Neural crest cell (in vitro differentiated cells): ENCODE measurements at places on chromosomes 16 and 17.

- no peak for DNase-seq
These were observed 321.4 kb downstream of the FOXL1 start for GRCh38 chr16:86899757-86900156.

GRCh38 chr16:74695450-74696422, 4.9 kb downstream of the MLKL start:
- DNase-seq: peak; percentile 59

- DNase-seq: no peak
These were observed 12.8 kb downstream of the DDX19A start for GRCh38 chr16:70359552-70359951.

- no peak for DNase-seq
These were observed 75.0 kb downstream of the TMEM132E start for GRCh38 chr17:34654276-34654880.

- no peak for DNase-seq
These were observed 196.1 kb downstream of the NTN1 start for GRCh38 chr17:9217151-9218056.

DNA sequence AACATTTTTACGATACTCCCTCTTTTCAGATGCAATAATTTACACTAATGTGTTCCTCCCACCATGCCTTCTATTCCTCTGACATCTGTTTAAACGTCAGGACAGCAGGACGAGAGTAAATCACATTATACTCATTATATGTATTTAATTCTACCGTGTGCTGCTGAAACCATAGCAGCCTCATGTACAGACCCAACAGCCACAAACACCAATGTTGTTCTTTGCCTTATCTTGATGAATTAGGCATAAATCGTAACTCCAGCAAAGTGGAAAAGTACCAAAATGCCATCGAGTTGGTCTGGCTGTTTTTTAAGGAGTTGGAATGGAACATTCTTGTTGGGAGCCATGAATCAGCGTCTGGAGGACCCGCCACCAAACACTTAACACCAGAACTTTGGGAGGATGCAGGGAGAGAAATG, 82.9 kb upstream of the FOXF1 start:
- DNase-seq: no peak

GRCh38 chr16:24093049-24093448, 163.1 kb upstream of the CACNG3 start:
- no peak for DNase-seq

GRCh38 chr17:66963521-66963908, 992 bp upstream of the CACNG4 start:
- DNase-seq: no peak

GRCh38 chr16:66437391-66437945, 10.4 kb downstream of the BEAN1 start:
- DNase-seq: no peak

DNA sequence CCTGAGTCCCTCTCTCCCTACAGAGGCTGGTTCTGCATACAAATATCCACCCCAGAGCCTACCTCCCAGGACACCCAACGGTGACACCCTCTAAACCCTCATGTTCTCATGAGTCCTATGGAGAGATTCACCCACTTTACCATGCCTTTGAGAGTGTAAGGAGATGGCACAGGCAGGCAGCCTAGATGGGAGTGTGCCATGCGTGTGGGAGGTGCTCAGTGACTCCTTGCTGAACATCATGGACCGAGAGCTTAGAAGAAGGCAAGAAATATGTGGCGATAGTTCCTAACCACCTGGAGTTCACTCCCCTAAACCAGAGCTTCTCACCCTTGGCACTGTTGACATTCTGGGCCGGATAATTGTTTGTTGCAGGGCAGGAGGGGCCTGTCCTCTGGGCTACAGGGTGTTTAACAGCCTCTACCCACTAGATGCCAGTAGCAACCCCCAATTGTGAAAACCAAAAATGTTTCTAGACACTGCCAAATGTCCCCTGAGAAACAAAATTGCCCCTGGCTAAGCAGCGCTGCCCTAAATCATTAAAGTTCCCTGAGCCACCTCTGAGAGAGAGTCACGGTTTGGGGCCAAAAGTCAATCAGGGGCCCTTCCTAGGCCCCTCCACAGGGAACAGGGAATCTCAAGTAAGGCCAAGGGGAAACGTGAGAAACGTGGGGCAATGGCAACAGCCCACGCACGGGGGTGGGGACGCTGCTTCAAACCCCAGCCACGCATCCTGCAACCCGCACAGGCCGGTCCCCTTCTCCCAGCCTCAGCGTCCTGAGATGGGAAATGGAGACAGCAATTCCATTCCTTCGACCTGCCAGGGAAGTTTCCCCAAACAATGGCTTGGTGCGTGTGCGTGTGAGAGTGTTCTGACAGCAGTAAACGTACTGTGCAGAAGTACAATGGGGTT, 66.8 kb downstream of the C16orf78 start:
- no peak for DNase-seq

- no peak for DNase-seq
These were observed 365.4 kb upstream of the CDH11 start for GRCh38 chr16:65487231-65487630.

DNA sequence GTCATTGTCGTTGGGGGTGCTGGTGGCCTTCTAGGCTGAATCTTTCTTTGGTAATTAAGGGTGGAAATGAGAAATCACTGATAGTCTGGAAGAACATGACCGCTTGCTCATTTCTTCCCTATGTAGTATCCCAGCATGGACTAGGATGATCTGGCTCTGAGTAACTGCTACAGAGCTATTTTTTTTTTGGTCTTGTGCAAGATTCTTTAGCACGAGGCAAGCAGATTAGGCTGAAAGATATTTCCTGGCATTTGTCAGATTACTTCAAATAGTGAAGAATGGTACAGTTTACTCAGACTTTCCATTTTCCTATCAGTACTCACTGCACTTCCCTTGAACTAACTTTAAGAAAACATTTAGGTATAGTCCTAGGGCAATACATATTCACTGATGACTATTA, 89.0 kb downstream of the SYCE1L start:
- DNase-seq: no peak

DNA sequence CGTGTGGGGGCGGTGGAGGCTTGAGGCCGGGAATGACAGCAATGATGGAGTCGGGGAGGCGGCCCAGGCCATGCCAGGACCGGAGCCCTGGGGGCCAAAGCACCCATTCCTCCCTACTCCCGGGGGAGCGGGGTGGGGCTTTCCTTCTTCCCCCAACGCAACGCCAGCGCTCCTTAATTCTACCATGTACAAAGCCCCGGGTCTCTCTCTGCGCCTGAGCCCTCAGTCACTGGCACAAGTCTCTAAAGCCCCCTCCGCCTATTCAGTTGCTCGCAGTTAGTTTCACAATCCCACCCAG, 245 bp upstream of the RNF227 start:
- no peak for DNase-seq

- no peak for DNase-seq
These were observed 4.6 kb upstream of the STAT3 start for GRCh38 chr17:42392692-42393415.

- no peak for DNase-seq
These were observed 1.6 kb upstream of the GAST start for GRCh38 chr17:41710472-41711090.

DNA sequence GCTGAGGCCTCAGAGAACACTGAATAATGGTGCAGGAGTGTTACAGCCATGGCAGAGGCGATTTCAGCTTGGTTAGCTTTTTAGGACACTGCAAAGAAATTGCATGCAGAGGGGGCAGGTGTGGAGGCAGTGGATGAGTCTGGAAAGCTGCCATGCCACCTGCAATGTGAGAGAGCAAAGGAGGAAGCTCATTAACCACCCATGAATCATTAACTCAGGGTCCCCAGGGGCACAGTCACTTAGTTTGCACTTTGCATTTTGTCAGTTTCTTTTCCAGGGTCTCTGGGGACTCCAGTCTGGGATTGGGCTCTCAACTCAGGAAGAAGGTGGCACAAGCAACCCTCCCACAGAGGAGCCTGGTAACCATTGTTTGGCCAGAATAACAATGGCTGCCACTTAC, 132.9 kb downstream of the USP31 start:
- no peak for DNase-seq

DNA sequence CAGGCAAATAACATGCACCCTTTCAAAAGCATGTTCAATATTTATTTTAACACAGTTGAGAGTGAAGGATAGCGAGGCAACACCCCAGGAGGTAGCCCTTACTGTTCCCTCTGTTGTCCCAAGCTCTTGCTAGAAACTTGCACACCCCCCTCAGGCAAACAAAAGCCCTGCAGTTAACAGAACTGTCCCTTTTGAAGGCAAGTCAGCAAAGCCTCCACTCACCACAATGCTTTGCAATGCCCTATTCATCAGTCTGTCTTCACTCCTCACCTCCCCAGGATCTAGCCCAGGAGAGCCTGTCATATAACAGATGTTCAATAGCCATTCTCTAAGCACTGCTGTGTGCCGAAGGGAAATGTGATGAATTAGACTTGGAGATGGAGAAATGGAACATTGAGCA, 3.5 kb upstream of the CNEP1R1 start:
- peak; percentile 8 for DNase-seq

DNA sequence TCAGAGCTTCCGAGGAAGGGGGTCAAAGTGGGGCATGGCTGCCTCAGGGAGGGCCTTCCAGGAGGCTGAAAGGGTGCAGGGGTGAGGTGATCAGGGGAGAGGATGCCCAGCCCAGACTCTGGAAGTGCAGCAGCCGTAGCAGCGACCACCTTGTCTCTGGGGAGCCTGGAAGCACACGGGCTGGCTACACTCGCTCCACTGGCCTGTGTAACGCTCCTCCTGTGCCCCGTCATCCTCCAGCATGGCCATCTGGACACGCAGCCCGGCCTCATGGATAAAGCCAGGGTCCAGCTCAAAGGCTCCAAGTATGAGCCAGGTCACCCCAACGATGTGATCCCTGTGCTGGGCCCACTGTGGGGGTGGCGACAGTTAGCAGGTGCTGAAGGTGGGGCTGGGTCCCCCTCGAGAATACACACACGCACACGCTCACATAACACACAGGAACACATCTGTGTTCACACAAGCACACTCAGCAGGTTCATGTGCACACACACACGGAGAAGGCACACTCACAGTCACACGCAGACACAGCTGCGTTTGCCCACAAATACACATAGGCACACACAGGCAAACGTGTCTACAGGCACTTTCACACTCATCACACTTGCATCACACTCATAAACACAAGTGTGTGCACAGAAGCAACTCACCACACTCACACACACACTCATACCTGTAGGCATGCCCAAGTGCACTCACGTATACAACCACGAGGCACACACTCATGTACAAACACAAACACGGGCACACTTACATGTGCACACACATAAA, 19.3 kb downstream of the POLR3K start:
- no peak for DNase-seq

DNA sequence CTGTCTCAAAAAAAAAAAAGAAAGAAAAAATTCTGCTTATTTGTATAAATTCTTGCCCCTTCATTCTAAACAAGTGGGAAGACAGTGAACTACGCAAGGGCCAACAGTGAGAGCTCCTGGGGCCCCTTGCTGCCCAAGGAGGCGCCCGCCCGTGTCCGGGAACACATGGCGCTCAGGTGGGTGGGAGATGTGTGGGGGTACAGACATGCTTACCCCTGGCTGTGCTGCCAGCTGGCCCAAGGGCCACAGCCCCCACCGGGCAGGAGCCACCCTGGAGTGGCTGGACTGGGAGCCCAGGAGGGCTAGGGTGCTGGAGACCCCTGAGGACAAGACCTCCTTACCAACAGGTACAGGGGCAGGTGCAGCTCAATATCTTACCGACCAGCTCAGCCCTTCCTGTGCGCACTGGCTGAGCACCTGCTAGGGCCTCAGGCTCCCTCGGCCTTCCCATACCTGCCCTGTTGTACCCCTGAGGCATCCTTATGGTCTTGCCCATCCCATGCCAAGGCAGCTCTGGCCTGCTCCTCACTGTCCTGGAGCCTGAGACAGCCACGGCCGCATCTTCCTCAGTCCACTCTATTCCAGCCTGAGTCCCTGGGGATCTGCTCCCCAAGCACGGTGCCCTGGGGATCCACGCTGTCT, 56.2 kb downstream of the CCDC57 start:
- no peak for DNase-seq

DNA sequence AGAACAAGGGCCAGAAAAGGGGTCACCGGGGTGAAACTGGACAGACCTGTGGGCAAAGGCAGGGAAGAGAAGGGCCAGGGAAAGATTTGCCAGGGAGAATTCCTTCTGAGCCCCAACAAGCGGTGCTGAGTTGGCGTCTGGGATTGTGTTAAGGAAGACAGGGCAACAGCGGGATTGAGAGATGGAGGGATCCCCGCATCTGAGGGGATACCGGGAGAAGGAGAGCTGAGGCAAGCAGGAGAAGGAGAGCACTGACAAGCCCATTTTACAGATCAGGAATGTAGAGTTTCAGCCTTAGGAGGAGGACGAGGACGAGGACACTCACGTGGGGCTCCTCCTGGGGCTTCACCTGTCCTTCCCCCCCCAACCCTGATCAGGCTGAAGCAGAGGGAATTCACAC, 998 bp upstream of the ABCC3 start:
- no peak for DNase-seq

- no peak for DNase-seq
These were observed 3.3 kb upstream of the N4BP1 start for GRCh38 chr16:48613061-48613957.

- no peak for DNase-seq
These were observed 91.8 kb downstream of the RGS9 start for GRCh38 chr17:65228734-65229620.

DNA sequence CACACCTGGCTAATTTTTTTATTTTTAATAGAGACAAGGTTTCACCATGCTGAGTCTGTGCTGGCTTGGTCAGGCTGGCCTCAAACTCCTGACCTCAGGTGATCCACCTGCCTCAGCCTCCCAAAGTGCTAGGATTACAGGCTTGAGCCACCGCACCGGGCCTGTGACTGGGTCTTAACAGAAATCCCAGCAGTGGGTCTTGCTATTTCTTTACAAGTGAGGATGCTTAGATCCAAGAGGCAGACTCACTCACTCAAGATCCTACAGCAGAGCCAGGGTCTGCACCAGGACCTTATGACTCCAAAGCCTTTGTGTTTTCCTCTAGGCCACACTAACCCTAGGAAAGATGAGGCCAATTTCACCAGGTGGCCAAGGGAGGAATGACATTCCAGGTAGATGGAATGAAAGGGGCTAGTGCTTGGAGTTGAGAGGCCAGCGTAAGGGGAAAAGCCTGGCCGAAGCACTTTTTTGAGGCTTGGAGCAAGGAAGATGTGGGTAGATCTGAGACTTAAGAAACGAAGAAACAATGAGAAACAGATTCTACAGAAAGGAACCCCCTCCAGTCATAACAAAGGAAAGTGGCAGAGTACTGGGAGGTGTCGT, 5.7 kb upstream of the STAT5A start:
- DNase-seq: no peak

DNA sequence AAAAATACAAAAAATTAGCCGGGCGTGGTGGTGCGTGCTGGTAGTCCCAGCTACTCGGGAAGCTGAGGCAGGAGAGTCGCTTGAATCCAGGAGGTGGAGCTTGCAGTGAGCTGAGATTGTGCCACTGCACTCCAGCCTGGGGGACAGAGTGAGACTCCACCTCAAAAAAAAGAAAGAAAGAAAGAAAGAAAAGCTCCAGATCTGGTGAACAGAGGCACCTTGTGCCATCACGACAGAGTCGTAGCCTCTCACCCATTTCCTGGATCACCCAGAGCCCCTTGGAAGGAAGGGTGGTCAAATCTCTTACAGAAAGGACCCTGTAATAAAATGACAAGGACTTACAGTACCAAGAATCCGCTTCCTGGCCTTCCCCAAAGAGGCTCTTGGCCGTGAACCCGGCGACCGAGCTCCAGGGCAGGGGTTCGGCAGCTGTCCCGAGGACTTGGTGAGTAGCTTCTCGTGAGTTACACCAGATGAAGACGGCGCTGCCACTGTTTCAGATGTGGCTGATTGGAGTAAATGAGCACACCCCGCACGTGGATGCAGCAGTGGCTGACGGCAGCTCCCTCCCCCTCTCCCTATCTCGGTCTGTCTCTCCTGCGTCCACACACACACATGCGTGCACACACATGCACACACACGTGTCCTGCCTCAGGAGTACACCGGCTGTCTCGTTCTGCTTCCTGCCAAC, 13.5 kb downstream of the LGALS3BP start:
- no peak for DNase-seq
